ENCODE measurements at places on chromosomes 6 and 20.

- DNase-seq, result no peak
Observed at GRCh38 chr6:113595911-113596376, 261.2 kb upstream of the MARCKS start.

DNA sequence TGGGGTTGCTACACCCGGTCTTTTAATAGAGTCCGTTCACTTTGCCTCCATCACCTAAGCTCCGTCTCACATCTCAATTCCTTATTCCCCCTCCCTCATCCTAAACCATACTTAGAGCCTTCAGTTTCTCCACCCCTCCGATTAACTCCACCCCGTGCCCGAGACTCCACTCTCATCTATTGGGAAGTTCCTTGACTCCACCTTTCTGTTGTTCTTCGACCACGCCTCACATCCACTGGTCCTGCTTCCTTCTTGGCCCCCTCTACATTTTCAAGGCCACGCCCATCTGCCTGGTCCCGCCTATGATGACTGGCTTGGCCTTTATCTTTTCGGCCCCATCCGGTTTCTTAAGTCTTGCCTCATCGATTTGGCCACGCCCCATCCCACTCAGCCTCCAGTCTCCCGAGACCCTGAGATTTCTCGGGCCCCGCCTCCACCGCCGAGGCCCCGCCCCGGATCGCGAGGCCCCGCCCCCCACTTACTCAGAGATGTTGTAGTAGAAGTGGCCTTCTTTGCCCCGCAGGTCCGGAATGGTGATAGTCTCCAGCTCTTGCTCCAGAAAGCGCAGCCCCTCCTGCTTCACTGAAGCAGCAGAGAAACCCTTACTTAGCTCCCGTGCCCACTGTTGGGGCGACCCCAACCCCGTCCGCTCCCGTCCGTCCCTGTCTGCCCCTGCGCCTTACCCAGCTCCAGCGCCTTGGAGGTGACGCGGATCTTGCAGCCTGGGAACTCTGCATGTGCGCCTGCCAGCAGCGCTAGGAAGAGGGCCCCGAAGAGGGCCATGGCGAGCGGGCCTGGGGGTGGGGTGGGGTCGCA, 1.1 kb downstream of the PLTP start:
- DNase-seq, result peak; percentile 98

DNA sequence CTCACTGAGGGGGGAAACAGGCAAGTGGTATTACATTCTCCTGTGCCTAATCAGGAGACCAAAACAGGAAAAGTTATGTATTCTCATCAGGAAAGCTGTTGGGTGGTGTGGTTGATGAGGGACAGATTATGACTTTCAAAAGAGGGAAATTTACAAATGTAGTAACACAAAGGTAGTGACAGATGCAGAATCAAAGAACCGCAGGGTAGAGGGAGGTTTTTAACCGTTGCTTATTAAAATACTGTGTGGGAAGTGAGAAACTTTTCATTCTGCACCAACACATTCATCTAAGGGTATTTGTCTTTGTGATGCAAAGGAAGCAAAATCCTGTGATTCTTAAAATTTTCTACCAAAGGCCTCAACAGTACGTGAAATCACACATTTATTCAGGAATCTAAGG, 288.2 kb upstream of the MAN1A1 start:
- no peak for DNase-seq

DNA sequence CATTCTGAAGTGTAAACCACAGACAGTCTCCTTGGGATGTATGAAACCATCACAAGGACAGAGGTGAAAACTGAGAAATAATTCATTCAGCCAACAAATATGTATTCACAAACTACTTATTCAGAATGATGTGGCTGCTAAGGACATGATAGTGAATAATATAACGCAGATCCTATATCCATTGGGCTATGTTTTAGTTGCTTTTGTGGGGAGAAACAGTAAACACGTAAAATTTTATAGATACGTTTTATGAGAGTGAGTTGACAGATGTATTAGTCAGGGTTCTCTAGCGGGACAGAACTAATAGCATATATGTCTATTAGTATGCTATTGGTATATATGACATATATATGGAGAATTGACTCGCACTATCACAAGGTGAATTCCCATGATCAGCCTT, 402.5 kb downstream of the RFPL4B start:
- no peak for DNase-seq

GRCh38 chr20:60063048-60063451, 104.8 kb downstream of the CDH26 start:
- no peak for DNase-seq

DNA sequence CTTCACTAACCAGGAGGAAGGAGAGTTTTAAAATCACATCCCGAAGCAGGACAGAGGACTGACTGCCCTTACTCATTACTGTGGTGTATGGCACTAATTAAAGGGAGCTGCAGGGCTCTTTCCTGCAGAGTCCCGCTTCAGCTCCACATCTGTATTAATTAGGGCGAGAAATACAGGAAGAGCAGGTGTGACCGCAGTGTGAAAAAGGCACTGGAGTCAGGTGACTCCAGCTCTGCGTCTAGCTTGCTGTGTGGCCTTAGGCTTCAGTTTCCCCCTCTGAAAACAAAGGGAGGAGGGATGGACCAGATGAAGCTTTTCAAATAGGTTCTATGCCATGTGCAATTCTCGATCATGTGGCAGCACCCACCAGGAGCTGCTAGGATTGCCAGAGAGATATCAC, 34.0 kb downstream of the KIAA1755 start:
- no peak for DNase-seq

DNA sequence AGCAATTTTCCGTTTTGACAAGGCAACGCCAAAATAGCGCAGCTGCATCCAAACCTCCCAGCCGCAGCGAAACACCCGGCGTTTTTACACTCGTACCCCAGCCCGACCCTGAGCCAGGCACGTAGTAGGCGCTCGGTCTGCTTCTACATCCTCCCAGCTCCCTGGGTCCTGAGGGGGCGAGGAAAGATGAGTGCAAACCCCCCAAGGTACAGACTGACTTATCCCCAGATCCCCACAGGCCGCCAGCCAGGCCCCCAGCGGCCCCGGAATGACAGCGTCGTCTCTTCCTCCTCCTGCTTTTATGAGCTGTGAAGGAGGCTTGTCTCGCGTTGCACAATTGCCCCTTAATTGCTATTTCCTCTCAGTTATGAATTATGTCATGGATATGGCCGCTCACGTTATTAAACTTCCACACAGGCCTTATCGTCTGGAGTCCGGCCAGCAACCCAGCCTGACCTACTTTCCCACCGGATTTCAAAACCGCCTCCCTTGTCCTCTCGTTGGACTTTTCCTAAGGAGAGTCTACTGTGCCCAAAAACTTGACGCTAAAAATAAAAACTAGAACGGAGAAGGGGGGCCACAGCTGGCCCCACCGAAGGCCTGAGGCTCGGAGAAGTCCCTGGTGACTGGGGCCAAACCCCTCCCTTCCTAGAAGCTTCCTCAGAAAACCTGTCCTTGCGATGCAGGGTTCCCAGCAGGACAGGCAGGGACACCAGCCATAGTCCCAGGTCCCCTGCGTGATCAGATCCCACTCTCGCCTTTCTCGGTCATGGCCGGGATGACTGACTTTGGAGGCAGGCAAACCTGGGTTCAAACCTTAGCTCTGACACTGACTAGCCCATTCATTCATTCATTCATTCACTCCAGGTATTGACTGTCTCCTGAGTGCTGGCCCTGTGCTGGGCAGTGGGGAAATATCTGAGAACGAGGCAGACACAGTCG, 130.9 kb upstream of the PTPN1 start:
- no peak for DNase-seq

GRCh38 chr20:49699200-49699992, 14.3 kb downstream of the B4GALT5 start:
- peak; percentile 77 for DNase-seq

DNA sequence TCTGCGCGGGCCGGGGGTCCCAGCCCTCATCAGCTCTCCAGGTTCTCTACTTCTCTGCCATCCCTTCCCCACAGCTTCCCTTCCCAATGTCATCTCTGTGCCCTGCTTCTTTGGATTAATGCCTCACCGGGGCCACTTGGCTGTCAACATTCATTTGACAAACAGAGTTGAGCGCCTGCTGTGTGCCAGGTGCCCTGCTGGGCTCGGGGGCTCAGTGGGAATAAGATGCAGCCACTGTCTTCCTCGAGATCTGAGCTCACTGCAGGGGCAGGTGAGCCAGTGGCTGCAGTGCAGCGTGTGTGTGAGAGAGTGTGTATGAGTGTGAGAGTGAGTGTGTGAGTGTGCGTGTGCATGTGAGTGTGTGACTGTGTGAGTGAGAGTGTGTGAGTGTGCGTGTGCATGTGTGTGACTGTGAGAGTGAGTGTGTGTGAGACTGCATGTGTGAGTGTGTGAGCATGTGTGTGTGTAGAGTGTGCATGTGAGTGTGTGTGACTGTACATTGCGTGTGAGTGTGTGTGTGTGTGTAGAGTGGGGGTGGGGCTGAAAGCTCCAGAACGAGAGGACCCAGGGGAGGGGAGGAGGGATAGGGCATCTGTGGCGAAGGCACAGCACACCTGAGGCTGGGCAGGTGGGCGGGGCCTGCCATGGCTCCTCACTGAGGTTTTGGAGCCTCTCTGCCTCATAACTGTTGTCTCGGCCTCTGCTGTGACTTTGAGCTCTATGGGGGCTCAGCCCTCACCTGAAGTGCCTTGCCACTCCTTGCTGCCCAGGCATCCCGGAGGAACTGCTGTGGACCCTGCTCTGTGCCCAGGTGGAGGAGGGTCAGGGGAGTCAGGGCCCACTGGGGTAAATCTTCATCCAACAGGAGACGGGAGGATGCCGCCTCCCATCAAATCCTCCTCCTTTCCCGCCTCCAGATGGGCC, 36.5 kb upstream of the PHACTR3 start:
- DNase-seq, result no peak

DNA sequence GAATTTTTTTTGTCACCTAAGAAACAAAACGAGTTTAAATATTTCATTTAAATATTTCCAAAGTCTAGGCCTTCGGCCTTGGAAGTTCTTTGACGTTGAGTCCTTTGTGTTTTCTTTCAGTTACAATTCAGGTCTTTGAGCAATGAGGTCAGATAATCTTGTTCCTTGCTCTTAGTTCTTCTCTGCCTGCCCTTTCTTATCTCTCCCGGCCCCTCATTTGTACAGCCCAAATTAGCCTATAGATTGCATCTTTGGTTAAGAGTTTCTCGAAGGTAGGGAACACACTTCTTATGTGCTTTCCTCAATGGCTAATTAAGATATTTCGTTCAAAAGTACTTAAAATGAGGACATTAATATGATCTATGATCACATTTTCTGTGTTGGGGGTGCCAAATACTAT, 18.5 kb downstream of the RPS12 start:
- no peak for DNase-seq

DNA sequence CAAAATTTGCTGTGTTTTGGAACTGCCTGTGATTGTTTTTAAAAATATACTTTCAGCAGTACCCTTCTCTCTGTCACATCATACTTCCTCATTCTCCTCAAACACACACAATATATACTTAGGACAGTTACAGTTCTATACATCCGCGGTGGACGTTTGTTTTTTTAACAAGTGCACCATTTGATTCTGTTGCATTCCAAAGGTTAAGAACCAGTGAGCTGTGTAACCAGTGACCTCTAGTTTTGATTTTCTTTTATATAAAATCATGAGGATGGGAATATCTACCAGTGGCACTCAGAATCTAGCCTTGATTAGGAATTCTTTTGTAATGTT, 152.8 kb downstream of the CARMIL1 start:
- DNase-seq, result no peak
